ENCODE measurements at places on chromosomes 1 and 21.

DNA sequence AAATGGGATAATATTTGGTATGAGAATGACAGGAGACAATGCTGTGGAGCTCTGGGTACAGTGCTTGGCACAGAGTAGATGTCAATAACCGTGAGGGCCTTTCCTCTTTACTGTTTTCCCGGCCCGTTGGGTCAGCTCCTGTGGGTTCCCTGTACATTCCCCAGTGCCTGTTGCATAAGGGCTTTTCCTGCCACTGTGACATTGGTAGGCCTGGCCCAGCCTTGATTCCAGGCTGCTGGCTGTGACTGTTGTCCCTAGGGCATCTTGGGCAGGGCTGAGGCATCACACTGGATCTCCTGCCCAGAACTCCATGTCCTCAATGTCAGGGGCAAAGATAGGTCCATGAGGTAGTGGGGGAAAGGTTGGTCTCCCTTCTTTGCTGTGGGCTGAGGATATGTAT is 25.8 kb upstream of the MYCL start:
- no peak for DNase-seq

DNA sequence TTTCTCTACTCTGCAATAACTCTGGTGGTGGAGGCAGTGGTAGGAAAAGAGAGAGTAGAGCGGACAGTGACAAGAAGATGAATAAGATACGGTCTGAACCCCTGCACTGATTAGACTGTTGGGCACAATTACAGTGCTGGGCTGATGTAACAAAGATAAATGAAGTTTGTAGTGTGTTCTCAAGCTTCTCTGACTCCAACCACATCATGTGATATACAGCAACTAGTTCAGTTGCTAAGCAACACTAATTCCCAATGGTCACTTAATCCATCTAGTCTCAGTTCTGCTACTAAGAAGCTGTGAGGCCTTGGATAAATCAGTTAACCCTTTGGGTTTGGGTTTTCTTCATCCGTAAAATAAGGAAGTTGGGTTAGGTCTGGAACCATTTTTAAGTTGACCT is 17.3 kb downstream of the DDR2 start:
- DNase-seq = no peak

- DNase-seq = no peak
These were observed 30.0 kb upstream of the SGIP1 start for GRCh38 chr1:66503841-66504470.

DNA sequence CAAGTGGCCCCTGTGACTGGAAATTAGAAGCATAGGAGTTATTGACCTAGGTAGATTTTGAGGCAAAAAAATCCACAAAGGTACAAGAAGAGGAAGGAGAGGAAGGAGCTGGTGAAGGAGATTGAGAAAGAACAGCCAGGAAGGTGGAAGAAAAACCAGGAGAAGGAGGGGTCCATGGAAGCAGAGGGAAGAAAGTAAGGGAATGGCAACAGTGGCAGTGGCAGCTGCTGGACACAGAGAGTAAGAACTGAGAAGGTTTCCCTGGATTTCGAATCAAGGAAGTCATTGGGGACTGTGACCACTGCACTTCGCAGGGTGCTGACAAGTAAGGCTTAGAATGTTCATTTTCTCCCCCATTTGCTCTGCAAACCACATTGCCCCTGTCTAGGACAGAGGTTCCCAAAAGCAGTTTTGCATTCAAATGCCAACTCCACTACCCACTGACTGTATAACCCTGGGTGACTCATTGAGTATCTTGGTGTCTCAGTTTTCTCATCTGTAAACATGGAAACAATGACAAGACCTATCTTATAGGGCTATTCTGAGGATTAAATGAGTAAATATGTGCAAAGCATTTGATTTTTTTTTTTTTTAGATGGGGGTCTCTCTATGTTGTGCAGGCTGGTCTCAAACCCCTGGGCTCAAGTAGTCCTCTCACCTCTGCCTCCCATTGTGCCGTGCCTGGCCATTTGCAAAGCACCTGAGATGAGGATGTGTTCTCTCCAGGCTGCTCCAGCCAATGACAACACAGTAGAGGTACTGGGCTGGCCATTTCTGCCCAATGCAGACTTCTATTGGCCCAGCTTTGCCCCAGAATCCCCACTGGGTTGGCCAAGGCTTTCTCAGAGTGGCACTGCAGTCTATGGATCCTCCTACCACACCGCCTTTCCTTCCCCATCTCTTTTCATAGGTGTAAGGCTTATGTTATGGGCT is 9.3 kb upstream of the CAPN2 start:
- DNase-seq = no peak

GRCh38 chr1:14842891-14843290 is 244.4 kb downstream of the KAZN start:
- DNase-seq = no peak

DNA sequence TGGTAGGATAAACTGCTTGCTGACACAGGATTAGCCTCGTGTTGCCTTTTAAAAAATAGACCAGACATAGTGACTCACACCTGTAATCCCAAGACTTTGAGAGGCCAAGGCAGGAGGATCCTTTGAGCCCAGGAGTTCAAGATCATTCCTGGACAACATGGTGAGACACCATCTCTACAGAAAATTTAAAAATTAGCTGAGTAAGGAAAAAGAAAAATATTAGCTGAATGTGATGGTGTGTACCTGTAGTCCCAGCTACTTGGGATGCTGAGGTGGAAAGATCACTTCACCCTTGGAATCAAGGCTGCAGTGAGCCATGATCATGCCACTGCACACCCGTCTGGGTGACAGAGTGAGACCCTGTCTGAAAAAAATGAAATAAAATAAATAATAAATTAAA is 82.0 kb downstream of the ETS2 start:
- no peak for DNase-seq

- no peak for DNase-seq
These were observed 88.2 kb downstream of the NFIA start for GRCh38 chr1:61170328-61171238.

GRCh38 chr1:205783904-205784303 is 8.6 kb upstream of the RAB29 start:
- no peak for DNase-seq

DNA sequence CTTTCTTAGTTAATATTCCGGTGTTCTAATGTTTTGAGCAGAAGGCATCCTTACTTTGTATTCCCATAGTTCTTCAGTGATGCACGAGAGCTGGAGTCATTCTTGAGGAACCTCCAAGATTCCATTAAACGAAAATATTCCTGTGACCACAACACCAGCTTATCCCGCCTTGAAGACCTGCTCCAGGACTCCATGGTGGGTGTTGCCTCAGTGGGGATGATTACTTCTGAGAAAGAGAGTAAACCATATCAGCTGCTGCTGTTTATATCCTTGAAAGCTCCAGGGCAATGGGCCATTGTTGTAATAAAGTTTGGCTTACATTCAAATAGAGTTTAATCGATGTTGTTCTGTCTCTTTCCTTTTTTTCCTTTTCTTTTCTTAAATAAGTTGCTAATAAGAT is 93.1 kb downstream of the MACF1 start:
- DNase-seq = no peak

GRCh38 chr21:15104470-15104869 is 39.7 kb upstream of the NRIP1 start:
- no peak for DNase-seq

DNA sequence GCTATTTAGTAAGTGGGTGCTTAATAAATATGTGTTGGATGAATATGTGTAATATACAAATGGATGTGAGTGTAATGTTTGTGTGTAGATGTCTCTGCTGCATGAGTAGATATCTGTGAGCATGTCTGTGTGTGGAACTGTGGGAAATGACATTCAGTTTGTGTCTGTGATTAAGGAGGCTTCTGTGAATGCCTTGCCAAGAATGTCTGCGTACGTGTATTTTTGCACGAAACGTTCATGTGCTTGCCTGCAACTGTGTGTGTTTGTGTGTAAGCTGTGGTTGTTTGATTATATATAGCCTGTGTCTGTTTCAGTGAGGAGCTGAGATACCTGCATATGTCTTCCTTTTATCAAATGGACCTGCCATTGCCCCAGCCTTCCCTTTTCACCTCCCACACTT is 13.8 kb downstream of the DMBX1 start:
- DNase-seq = no peak

GRCh38 chr1:16615253-16616252 is 2.2 kb upstream of the NBPF1 start:
- DNase-seq = no peak

DNA sequence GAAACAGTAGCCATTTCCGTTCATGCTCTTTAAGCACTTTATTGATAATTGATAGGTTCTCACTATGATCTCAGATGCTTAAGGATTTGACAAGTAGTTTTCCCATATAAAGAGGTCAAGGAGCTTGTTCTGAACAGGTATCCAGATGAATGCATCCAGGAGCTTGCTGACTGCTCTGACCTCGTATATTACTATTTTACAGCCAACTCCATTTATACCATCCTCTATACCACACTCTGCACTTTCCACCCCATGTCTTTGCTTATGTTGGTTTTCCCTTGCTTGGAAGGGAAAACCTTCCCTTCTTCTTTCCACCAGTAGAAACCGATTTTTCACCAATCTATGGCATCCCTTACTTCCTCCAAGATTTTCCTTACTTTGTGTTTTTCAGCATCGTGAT is 107.2 kb downstream of the LHX9 start:
- DNase-seq = no peak

DNA sequence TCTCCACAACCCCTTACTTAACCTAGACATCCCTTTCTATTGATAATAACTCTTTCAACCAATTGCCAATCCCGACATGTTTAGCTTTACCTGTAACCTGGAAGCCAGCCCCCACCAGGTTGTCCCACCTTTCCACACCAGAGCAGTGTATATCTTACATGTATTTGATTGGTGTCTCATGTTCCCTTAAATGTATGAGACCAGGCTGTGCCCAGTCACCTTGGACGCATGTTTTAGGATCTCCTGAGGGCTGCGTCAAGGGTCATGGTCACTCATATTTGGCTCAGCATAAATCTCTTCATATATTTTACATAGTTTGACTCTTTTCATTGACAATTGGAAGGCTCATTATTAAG is 5.3 kb upstream of the SLC19A1 start:
- DNase-seq = no peak

- DNase-seq = no peak
These were observed 1.9 kb upstream of the SFT2D2 start for GRCh38 chr1:168223681-168224540.

DNA sequence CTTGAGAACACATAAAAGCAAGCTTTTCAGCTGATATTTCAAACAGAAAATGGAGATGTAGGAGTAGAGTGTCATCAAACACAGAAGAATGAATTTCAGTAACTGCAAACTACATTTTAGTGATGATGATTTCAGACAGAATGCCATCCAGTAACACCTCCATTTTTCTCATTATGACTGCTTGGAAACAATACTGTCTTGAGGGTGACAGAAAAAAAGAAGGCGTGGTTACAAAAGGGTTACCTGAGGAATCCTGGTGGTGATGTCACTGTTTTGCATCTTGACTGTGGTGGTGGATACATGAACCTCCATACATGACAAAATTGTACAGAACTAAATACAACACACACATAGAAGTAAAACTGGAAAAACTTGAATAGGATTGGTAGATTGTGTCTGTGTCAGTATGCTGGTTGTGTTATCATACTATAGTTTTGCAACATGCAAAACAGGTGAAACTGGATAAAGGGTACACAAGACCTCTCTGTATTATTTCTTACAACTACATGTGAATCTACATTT is 375.9 kb downstream of the PTBP2 start:
- no peak for DNase-seq

DNA sequence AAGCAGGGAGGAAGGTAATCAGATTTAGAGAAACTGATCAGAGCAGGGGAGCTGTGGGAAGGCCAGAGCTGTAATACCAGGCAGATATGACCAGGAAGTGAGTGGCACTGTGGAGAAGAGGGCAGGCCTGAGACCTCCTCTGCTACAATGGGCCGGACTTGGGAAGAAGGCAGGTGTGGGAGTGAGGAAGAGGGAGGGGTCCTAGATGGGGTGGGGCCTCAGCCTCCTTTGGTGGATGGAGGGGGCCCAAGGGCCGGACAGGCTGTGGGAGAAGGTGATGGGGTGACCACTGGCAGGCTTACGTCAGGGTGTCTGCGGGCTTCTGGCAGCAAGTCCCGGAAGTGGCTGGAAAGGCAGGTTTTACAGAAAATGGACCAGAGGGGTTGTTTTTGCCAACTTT is 5.0 kb upstream of the HPCA start:
- no peak for DNase-seq

GRCh38 chr1:190003376-190003775 is 474.3 kb downstream of the BRINP3 start:
- DNase-seq = no peak

All from stimulated activated CD4-positive, alpha-beta T cell treated with anti-CD3 and anti-CD28 coated beads, Interleukin-2, amount 100 ng/mL, for 4 hours (primary cell).